ENCODE measurements at places on chromosomes 2 and 18.

GRCh38 chr2:39689272-39689841 is 23.6 kb downstream of the TMEM178A start:
- no peak for DNase-seq

- no peak for DNase-seq
Measured at GRCh38 chr2:207571370-207571769, 41.6 kb downstream of the CREB1 start.

DNA sequence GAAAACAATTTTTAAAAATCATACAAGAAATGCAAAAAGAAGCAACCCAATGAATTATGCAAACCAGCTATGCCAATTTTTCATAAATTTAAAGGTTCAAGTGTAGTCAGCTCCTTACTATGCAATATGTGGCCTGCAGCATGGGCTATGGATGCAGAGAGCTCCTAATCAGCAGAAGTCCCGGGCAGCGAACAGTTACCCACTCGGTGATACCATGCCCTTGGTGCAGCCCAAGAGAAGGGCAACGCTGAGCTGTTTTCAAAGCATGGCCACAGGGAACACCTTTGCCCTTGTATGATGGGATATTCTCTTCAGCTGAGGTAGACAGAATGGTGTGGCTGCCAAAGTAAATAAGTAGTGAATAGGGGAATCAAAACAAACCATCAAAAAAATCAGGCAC is 17.3 kb upstream of the ARL5A start:
- DNase-seq, result no peak

DNA sequence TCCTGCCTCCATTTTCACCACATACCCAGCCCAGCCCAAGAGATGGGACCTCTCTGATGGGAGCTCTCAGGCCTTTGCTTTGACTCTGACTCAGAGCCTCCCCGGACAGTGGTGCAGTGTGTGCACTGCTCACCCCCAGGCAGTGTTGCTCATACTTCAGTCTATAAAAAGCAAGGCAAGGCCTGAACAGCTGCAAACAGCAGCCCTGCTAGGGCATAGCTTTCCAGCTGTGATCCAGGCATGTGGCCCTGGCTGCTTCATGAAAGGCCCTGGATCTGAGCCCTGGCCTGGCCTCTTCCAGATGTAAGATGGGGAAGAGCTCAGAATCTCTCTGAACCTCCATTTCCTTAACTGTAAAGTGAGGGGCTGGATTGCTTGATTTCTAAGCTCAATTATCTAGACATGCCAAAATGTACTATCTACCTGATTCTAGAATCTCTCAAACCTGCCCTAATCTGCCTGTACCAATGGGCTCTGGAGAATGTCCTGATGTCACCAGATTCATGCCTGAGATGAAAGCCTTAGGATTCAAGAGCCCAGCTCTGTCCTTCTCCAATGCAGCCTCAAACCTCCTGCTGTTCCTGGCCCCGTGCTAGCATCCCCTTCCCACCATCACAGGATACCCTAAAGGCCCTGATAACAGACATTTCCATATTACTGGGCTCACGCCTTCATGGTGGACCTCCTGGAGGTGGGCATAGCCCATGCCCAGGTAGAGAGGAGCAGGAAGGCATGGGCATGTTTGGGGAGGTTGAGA is 206.9 kb downstream of the ARL4C start:
- no peak for DNase-seq

DNA sequence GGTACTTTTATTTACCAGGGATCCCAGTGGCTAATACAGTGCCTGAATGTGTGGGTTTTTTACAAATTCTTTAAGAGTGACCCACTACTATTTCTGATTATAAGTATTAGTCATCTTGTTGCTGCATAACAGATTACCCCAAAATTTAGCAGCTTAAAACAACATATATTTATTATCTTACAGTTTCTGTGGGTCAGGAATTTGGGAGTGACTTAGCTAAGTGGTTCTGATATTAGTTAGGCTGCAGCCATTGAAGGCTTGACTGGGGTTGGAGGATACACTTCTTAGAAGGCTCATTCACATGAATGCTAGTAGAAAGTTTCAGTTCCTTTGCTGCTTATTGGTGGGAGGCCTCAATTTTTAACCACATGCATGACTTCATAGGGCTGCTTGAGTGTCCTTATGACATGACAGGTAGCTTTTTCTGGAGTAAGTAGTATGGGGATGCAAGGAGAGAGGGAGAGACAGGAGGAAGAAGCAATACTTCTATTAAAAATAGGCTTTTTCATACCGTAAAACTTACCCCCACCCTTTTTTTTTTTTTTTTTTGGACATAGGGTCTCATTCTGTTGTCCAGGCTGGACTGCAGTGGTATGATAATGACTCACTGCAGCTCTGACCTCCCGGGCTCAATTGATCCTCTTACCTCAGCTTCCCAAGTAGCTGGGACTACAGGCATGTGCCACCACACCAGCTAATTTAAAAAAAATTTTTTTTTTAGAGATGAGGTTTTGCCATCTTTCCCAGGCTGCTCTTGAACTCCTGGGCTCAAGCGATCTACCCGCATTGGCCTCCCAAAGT is 13.3 kb upstream of the POLE4 start:
- no peak for DNase-seq

- no peak for DNase-seq
Measured at GRCh38 chr2:27549303-27549702, 33.5 kb upstream of the ZNF512 start.

DNA sequence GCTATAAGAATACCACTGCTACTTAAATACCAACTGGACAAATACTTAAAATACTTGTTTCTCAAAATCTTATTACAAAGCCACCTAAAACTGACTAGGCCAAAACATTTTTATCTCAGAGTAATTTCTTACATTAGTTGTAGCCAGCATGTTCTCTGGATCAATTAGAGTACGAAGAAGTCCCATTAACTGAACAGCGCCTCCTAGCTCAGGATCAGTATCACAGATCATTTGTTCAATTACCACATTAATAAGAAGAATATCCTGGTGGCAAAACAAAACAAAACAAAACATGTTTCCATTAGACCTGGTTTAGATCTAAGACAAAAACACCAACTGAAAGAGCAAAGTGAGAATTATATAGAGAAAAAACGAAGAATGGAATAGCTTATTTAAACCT is 36.0 kb downstream of the PPP4R3B start:
- DNase-seq, result no peak

- no peak for DNase-seq
Measured at GRCh38 chr2:153386481-153386897, 92.1 kb downstream of the RPRM start.

DNA sequence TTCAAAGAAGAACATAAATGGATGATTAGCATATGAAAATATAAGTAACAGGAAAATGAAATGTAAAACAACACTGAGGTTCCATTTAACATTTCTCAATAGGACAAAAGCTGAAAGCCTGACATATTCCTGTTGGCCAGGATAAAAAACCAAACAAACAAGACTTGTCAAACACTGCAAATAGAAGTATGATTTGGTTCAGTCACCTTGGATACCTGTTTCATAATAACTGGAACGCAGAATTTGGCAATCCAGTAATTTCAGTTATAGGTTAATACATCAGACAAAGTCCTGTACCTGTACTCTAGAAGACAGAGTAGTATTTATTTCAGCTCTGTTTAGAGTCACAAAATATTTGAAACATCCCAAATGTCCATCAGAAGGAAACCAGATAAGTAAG is 16.5 kb upstream of the EVA1A start:
- no peak for DNase-seq

DNA sequence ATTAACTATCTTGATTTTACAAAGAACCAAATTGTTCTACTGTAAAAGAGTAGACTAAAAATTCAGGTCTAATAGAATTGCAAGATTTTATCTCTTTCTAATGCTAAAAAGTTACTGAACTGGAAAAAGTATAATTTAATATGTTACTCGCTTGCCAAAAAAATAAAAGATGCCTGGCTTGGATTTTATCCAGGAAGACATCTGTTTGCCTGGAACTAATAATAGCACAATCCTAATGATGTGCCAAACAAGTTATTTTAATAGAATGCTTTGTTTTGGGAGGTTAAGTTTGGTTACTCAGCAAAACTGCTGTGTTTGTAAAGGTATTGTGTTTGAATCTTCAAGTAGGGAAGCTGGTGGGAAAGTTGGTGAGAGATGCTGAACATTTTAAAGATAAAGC is 19.4 kb upstream of the ZSWIM2 start:
- DNase-seq, result no peak

- no peak for DNase-seq
Measured at GRCh38 chr2:199458806-199459285, 1.1 kb upstream of the SATB2 start.

GRCh38 chr2:21428754-21429153 is 305.0 kb downstream of the TDRD15 start:
- no peak for DNase-seq

GRCh38 chr2:228709788-228710371 is 528.4 kb upstream of the SPHKAP start:
- DNase-seq, result no peak

DNA sequence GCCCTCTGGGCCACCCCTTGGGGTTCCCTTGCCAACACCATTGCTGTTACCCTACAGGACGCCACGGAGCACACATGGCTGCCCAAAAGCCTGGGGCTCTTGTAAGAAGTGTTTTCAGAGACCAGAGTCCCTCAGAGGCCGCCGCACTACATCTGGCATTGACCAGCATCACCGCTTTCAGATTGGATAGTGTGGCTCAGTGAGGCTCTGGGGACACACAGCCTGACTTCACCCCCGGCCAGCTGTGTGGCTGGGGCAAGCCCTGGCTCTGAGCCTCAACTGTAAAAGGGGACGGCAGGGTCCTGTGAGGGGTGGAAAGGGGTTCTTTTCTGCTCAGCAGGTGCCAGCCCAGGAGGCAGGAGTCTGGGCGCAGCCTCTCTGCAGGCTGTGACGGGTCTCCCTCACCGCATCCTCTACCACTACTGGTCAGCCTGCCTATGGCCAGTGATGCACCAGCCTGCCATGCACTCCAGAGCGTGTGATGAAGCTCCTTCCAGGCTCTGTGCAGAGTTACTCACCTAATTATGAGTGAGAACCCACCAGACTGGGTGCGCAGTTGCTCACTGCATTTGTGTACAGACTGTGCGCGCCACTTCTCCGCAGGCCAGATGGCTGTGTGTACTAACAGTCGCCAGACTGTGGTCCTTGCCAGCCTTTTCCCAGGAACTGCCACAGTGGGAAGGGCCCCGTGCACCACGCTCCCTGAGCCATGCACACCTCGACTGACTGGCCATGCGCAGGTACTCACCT is 10.7 kb upstream of the OTOF start:
- DNase-seq, result no peak

Data from uterus (tissue), 4 donors.